ENCODE measurements at places on chromosomes 12 and 14.

GRCh38 chr12:34347367-34347766, 325.1 kb downstream of the ALG10 start:
- no peak for DNase-seq

DNA sequence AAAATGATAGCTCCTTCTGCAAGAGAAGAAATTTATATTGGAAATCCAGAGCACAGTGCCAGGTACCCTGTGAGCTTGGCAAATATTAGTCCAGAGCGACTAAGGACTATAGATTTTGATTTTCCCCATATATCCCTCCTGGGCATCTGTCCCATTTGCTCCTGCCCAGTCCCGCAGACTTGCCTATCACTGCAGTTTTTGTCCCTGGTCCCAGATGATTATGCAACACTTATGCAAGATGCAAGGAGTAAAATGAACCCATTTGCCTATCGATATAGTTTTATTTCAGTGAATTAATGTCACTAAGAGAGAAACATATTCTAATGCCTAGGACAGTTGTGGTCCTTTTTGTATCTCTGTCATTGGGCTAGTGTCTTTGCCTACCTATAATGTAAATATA, 215.9 kb upstream of the BMP4 start:
- no peak for DNase-seq

DNA sequence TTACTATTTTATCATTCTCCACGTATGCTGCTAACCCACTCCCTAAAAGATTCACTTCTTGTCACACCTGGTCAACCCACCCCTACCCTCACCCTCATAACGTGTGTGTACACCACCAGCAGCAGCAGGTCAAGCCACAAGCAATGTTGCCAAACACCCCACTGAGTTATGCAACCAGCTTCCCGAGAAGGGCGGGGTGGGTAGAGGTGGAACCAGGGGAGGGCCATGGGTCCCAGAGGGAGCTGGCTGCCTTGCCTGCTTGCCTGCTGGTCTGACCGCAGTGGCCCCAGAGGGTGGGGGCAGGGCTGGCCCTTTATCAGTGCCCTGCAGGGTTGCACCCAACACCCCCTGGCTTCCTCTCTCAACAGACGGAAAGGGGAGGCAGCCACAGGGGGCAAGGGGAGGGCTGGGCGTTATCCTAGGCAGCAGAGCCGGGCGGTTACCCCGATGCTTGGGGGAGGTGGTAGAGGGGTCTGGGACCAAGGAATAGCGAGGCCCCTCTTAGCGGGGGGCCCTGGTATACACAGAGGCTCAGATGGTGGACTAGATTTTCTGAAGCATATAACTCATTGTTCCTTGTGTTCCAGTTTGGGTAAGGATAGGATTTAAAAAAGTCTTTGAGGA, 3.5 kb upstream of the NFE2 start:
- DNase-seq, result peak; percentile 14

DNA sequence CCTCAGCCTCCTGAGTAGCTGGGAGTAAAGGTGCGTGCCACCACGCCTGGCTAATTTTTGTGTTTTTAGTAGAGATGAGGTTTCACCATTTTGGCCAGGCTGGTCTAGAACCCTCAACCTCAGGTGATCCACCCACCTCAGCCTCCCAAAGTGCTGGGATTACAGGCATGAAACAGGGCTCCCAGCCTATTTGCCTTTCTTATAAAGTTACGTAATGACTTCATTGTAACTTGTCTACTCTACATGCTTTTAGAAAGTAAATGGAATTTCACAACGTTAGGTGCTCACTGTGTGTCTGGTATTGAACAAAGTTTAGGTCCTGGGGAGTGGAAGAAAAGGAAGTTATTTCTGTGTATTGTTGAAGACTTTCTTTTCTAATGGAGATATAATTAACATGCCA, 12.5 kb downstream of the CFAP251 start:
- no peak for DNase-seq

- no peak for DNase-seq
These were observed 456.3 kb upstream of the RGS6 start for GRCh38 chr14:71475916-71476315.

DNA sequence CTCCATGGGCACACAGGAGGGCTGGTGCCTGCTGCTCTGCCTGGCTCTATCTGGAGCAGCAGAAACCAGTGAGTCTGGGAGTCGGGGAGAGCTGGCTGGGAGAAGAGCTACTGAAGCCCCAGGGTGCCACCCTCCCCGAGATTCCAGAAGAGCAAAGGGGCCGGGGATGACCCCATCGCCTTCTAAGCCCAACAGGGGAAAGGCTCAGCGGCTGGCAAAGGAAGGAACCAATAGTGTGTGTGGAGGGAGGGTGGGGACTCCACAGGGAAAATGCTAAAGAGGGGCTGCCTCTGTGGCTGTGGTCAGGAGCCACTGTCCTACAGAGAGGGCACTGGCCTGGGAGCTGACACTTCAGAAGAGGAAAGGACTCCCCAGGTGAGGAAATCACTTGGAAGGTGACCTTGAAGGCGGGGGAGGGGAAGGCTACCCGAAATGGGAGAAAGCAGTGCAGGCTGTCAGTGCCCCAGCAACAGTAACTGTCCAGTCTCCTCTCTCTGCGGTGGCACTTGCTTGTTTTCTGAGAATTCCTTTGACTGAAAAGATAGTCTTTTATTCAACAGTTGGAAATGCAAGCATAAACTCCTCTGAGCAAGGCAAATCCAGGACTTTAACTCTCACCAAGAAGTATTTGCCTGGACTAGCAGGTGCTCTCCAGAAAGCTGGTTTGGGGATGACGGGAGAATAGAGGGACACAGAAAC, 552 bp downstream of the TAPBPL start:
- DNase-seq, result peak; percentile 23

DNA sequence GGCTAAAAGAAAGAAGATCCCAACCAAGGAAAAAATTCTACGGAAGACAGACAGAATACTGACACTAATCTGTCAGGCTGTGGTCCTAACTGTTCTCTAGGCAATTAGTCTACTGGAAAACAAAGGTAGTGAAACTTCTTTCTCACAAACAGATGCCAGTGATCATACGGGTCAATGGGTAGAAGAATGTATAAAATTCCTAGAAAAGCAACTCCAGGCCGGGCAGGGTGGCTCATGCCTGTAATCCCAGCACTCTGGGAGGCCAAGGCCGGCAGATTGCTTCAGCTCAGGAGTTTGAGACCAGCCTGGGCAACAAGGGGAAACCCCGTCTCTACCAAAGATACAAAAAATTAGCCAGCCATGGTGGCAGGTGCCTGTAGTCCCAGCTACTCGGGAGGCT, 64.8 kb downstream of the HECTD4 start:
- no peak for DNase-seq

DNA sequence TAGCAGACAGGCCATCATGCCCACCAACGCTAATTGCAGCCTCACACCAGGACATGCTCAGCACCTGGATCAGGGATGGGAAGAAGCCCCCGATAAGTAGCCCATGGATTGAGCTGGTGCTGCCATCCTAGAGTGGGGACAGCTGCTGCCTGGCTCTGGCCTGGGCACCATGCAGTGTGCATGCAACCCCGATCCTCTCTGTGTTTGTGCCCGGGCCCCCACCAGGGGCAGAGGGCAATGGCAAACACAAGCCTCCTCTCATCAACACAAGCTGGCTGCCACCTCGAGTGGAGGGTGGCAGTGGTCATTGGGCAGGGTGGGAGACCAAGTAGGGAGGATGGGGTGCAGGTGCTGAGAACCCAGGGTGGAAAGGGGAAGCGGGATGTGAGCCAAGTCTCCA, 23.3 kb upstream of the SOCS2 start:
- no peak for DNase-seq

GRCh38 chr14:65211341-65211987, 109.1 kb upstream of the MAX start:
- no peak for DNase-seq

GRCh38 chr14:33909380-33910084, 41.3 kb downstream of the EGLN3 start:
- DNase-seq, result no peak

DNA sequence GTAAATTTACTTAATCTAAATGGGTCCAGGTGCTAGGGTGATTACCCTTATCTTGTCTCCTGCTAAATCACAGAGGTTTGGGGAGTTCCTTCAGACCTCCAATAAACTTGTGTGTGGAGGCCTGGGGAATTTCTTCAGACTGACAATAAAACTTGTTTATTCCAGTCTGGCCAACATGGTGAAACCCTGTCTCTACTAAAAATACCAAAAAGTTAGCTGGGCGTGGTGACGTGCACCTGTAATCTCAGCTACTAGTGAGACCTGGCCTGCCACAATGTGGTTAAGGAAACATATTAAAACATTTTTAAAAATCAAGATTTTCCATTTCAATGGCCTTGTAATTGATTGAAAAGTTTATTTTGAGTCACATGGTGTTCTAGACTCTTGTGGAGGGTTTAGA, 126.9 kb upstream of the FGD4 start:
- DNase-seq, result no peak

- DNase-seq, result no peak
These were observed 47.3 kb downstream of the ELK3 start for GRCh38 chr12:96241431-96241830.

GRCh38 chr14:104139460-104140212, 1.2 kb downstream of the KIF26A start:
- no peak for DNase-seq

DNA sequence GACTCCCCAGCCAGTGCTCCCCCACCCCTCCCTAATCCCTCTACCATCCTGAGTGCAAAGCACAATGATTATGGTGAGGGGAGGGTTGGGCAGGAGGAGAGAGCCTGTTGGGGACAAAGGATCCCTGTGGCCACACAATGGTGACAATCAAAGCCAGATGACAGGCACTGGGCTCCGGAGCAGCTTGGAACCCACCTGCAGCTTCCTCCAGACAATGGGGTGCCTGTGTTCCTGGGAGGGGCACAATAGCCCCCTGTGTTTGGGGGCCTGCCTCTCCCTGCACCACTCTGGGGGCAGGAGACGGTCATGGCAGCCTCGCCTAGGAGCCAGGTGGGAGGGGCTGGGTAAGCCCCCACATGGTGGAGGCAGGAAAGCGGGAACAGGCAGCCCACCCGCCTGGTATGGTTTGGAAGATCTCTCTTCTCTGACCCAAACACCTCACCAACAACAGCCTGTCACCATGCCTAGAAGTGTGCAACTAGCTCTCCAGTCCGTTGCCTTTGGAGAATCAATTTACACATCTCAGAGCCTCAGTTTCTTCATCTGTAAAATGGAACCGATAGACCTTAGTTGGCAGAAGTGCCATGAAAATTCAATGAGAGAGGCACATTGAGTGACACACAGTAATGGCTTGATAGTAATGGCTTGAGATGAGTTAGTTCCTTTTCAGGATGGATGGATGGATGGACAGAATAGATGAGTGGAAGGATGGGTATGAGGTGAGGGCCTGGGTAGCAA, 53.0 kb downstream of the MVK start:
- no peak for DNase-seq

GRCh38 chr14:104844306-104845032, 20.6 kb upstream of the CEP170B start:
- no peak for DNase-seq

DNA sequence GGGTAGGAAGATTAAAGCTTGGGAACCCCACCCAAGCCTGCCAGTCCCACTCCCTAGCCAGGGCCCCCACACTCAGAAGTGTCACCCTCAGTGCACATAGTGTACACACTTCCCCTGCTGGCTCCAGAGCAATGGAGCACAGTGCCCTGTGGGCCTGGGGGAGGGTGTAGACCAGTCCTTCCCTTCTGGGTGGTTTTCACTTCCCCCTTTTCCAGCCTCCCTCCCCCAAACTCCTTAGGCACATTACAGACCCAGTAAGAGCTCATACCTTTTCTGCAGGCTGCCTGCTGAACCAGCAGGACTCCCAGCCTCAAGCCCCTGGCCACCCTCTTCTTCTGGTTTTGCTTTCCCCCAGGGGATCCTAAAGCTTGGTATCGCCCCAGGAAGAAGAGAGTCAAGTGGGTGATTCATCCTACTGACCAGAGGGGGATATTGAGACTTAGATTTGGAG, at the start of gene ZNF385A:
Gene ZNF385A, minus strand, starts transcription at position 143 of the 451 bp plus-strand sequence. CDS start 219 bp downstream, outside the sequence.
- DNase-seq, result no peak

DNA sequence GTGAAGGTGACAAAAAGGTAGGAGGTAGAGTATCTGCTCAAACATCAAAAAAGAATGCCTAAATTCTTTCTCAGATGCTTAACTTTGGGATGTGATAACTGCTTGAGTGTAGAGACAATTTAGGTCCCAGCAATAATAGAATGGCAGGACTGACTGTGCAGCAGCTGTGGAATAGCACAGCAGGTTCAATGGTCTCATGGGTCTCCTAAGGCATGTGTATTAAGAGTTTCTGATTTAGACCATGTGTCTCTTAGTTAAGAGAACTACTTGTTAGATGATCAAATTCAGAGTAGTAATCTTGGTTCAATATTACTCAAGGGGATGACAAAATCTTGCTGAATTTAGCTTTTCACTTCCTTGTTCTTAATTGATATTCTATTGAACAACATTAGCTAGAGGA, 72.0 kb downstream of the ALX1 start:
- no peak for DNase-seq

- DNase-seq, result peak; percentile 82
These were observed 2.5 kb downstream of the COL2A1 start for GRCh38 chr12:48001505-48002413.

GRCh38 chr12:132153501-132154340, 9.5 kb downstream of the NOC4L start:
- peak; percentile 83 for DNase-seq

- peak; percentile 94 for DNase-seq
These were observed 1.8 kb downstream of the CKB start for GRCh38 chr14:103520657-103521437.

- DNase-seq, result peak; percentile 13
These were observed 43.5 kb downstream of the SYNE2 start for GRCh38 chr14:63896278-63896720.

- no peak for DNase-seq
These were observed at the start of gene PTPRQ for GRCh38 chr12:80443974-80444666. Gene PTPRQ (plus strand): TSS chr12:80444235. CDS start chr12:80444346, 111 bp downstream.

DNA sequence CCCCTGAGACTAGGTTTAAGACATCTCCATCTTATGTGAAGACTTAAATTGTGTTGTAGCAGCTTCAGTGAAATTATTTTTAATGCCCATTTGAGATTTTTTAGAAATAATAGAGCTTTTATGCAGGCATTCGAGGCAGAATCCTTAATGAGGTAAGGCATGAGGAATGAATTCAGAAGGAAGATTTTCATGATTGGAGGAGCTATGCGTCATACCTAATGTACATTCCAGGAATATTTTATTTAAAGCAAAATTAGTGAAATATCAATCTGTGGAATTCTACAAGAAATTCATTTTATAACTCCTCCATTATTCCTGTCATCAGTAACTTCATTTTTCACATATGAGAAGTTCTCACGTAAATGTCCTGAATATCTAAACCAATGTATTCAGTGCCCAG, 36.0 kb upstream of the GARIN6 start:
- no peak for DNase-seq

DNA sequence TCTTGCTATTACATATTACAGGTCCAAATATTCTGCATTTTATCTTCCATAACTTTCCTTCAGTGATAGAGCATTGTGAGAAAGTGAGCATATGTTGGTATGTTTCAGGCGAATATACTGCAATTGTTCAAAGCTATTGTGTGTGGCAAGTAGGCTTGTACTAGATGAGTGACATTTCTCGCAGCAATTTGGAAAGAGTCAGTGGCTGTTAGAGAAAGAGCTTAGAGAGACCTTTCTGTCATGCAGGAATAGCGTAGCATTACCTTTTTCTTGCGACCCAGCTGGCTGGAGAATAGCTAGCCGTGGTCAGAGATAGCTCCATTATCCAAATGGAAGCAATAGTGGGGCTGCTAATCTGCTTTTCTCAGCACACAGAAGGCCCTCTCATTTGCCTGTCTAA, 678.5 kb upstream of the FOXG1 start:
- DNase-seq, result no peak
